Heart left ventricle (tissue), 16 donors: ENCODE measurements at places on chromosomes 7 and 10. TPM values are rescaled to one million over a fixed set of nuclear protein-coding genes. Genes with fewer than 3 reads are reported as not detected.

The UCN3 gene
- total RNA-seq, result not detected

The H2AZ2 gene
- 201 TPM for total RNA-seq

DNA sequence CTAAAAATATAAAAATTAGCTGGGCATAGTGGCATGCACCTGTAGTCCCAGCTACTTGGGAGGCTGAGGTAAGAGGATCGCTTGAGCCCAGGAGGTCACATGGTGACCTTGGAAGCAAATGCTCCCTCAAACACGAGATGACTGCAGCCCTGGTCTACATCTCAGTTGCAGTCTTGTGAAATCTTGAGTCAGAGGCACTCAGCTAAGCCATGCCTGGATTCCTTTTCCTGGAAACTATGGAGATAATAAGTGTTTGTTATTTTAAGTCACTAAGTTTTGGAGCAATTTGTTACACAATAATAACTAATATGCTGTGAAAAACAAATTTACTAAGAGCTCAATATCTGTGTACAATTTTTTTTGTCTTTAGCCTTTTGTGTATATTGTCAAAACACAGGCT is 284.3 kb upstream of the KAT6B start:
- H3K36me3 ChIP-seq, result no peaks in the 10 kb centered on the region
- no peaks in the 10 kb centered on the region for H3K27me3 ChIP-seq
- H3K27ac ChIP-seq, result no peak overlapping the region
- no peaks in the 10 kb centered on the region for H3K4me1 ChIP-seq
- H3K4me3 ChIP-seq, result no peak overlapping the region
- no peak for DNase-seq

DNA sequence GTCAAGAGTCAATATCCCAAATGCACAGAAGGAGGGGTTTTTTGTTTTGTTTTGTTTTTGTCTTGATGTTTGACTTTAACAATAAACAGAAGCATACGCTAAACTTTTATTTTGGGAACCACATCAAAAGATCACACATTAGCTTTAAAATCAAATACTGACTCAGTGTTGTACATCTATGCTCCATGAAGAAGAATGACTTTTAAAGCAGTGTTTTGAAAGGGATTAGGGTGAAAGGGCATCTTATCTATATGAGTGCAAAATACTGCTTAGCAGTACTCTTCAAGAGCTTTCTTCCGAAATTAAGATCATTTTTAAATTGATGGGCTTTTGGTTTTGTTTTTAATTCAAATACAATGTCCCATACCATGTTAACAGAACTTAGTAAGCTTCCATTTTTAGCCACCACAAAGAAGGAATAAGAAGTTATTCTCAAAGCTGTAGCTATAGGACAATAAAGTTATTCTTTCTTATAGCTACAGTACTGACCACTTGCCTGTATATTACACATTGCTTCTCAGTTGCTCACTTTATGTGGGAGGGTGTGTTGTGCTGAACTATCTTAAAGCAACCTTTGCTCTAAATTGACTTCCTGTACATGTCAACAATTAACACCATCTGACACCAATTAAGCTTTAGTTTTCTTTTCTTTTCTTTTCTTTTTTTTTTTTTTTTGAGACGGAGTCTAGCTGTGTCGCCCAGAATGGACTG is 144.3 kb upstream of the KAT6B start:
- peaks cover 8% of the 10 kb centered on the region for H3K4me1 ChIP-seq
- no peak for DNase-seq
- H3K27ac ChIP-seq, result no peak overlapping the region
- H3K36me3 ChIP-seq, result no peaks in the 10 kb centered on the region

GRCh38 chr7:52843436-52843835 is 192.0 kb upstream of the POM121L12 start:
- no peak overlapping the region for H3K27ac ChIP-seq
- H3K4me3 ChIP-seq, result no peak overlapping the region
- no peaks in the 10 kb centered on the region for H3K36me3 ChIP-seq
- DNase-seq, result no peak
- H3K27me3 ChIP-seq, result no peaks in the 10 kb centered on the region

The EFCAB10 gene
- not detected for total RNA-seq

The ZNF138 gene
- 3.4 TPM for total RNA-seq

DNA sequence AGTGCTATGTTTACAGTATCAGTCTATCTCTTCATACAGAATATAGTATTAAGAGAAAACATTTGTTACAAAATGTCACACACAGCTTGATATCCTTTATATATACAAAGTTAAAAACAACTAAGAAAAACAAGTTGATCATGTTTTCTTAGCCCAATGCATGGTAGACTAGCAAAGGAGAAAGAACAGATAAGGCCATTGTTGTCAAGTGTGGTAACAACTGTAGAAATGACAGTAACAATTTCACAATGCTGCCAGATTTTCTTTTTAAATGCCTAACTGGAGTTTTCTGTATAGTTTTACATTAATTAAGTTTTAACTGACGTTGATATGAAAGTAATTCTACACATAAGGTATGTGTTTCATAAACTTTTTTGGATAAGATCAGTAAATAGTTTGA is 65.8 kb downstream of the TFEC start:
- H3K27ac ChIP-seq, result no peak overlapping the region
- H3K4me1 ChIP-seq, result no peaks in the 10 kb centered on the region
- no peak for DNase-seq
- H3K36me3 ChIP-seq, result no peaks in the 10 kb centered on the region
- H3K27me3 ChIP-seq, result no peaks in the 10 kb centered on the region

DNA sequence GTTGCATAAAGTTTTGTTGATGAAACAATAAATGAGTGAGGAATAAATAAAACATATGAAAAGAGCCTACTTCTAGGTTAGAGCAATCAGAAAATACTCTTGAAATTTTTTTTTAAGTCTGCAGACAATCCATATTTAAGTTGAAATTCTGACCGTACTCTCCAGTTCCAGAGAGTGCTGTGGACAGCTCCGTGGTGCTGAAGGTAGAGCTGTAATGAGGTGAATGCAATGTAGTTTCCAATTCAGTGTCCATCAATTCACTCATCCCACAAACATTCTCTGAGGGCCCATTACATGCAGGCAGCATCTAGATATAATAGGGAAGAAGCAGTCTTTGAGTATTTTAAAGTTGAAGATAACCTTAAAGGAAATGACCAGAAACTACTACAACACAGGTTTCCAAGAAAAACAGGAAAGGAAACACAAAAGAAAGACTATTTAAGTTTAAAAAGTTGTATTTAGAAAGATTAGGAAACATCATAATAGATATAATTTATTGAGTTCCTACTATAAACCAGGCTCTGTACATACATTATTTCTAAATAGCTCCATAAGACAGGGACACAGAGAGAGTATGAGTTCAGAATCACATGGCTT is 44.0 kb upstream of the CRTAC1 start:
- H3K4me3 ChIP-seq, result no peak overlapping the region
- H3K36me3 ChIP-seq, result no peaks in the 10 kb centered on the region
- H3K27me3 ChIP-seq, result no peaks in the 10 kb centered on the region
- no peak overlapping the region for H3K27ac ChIP-seq
- DNase-seq, result no peak
- H3K4me1 ChIP-seq, result no peaks in the 10 kb centered on the region

The ADAMTS14 gene
- 0.17 TPM for total RNA-seq
